Left kidney (tissue), 8 donors: ENCODE measurements at places on chromosomes 13 and 19. TPM values are rescaled to one million over a fixed set of nuclear protein-coding genes. Genes with fewer than 3 reads are reported as not detected.

The SYT5 gene
- 0.30 TPM for polyA plus RNA-seq

DNA sequence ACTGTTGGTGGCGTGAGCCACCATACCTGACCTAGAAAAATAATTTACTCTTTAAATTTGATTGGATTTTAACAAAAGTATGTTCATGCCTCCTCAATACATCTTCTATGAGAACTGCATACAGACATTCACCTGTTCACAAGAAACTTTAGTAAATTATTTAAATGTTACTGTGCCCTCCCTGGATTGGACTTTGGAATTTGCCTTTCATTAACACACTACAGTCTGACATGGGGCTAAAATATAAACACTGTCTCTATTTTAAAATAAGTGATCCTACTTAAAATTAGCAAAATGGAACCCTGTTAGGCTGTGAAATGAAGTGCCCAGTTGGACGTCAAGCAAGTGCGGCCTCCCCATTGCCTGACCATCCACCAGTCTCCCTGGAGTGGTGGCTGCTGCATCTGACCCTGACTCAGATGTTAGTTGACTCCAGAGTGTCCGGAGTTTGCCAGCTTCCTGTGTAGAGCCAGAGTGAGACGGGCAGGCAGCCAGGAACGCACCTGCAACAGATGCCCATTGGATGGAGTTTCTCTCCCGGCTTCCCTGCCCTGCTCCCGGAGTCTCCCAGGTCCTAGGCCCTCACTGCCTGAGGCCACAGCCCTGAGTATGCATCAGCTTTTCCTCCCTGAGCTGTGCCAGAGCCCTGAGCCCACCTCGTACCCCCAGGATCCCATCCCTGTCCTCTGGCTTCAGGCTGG is 45.9 kb upstream of the ATP11A start:
- no peak for DNase-seq

DNA sequence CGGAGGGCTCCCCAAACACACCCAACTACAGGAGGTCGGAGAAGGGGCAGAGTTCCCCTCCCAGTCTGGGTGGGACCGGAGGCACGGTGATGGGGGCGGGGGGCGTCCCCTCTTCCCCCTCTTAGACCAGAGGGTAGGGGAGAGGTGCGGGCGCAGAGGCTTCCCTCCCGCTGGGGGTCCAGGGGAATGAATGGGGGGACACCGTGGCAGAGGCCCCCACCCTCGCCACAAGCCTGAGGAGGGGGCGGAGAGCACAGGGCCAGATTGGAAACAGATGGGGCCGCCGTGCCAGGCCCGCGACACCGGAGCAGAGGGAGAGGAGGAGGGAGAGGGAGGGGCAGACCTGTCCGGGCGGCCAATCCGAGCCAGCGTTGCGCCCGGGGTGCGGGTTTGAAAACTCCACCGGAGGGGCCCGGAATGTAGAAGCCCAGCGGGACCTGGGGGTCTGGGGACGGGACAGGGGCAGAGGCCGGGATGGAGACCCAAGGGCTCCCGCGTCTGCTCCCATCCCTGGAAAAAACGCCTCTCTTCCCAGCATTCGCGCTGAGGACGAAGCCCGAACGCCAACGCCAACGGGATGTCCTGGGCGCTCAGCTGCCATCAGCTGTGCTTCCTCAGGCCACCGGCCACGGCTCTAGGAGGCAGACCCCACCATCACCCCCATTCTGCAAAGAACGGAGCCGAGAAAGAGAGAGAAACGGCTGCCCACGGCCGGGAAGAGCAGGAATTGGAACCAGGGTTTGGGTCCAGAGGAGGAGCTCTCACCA is 46.8 kb downstream of the PTPRS start:
- no peak for DNase-seq

- DNase-seq, result no peak
These were observed 863 bp downstream of the ANKRD10 start for GRCh38 chr13:110914081-110914330.
